CD8-positive, alpha-beta T cell (primary cell): ENCODE measurements at places on chromosomes 11 and 22.

GRCh38 chr11:30960387-30960992, 374.3 kb upstream of the MPPED2 start:
- no peak for DNase-seq

DNA sequence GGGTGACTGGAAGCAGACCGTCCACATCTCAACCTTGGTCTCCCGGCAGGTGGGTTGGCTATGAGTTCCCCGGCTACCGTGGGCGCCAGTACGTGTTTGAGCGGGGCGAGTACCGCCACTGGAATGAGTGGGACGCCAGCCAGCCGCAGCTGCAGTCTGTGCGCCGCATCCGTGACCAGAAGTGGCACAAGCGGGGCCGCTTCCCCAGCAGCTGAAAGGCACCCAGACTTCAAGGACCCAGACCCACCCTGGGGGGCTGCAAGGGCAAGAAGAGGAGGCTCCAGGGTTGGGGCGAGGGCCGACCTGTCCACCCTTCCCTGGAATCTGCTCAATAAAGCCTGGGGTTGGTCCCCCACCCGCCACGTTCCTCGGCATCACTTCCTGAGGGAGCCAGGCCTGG, 7.3 kb downstream of the CRYBB3 start:
- no peak for DNase-seq

- no peak for DNase-seq
These were observed 71.0 kb downstream of the RPS6KA4 start for GRCh38 chr11:64429970-64430369.

DNA sequence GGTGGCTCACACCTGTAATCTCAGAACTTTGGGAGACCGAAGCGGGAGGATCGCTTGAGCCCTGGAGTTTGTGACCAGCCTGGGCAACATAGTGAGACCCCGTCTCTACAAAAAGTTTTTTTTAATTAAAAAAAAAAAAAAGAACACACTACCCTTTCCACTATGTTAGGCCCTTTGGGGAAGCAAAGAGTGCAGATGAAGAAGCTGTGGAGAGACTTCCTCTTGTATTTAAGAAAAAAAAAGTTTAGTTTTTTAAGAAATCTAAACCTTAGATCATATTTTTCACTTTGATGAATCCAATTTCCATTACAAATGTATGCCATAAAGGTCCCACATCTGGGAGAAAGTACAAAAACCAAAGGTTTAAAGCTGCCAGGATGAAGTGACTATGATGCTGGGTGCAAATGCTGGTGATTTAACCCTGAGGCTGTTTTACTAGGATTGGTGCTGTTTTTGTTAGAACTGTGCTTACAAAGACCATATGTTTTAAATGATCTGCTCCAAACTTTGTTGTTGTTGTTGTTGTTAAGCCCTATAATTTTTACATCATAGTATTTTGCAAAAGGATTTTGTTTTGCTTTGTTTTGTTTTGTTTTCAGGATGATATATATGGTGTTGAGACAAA, 28.9 kb upstream of the ACER3 start:
- DNase-seq, result no peak
